ENCODE measurements at places on chromosomes 13 and 19.

DNA sequence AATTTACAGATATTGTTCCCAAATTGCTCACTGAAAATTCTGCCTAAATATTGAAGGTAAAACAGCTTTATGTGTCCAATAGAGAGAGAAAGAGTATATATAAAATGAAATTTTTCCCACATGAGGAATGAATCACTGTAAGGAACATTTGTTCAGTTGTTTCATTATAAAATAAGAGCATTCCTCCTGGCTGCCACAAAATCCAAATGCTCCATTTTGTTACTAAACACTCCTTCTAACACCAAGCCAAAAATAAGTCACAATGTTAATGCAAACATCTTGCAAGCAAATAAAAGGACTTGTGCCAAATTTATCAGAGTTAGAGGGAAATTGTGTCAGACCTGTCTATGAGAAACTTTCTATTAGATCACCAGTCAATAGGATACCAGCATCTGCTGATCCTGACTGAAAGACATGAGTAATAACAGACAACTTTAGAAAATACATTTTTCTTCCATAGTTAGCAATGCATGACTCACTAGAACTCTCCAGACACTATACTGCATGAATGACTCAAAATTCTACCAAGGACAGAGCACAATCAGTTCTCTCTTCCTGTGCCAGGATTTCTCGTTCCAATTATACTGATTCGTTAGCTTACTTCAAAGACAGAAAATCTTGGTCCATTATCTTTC is 83.5 kb upstream of the FNDC3A start:
- DNase-seq, result no peak

DNA sequence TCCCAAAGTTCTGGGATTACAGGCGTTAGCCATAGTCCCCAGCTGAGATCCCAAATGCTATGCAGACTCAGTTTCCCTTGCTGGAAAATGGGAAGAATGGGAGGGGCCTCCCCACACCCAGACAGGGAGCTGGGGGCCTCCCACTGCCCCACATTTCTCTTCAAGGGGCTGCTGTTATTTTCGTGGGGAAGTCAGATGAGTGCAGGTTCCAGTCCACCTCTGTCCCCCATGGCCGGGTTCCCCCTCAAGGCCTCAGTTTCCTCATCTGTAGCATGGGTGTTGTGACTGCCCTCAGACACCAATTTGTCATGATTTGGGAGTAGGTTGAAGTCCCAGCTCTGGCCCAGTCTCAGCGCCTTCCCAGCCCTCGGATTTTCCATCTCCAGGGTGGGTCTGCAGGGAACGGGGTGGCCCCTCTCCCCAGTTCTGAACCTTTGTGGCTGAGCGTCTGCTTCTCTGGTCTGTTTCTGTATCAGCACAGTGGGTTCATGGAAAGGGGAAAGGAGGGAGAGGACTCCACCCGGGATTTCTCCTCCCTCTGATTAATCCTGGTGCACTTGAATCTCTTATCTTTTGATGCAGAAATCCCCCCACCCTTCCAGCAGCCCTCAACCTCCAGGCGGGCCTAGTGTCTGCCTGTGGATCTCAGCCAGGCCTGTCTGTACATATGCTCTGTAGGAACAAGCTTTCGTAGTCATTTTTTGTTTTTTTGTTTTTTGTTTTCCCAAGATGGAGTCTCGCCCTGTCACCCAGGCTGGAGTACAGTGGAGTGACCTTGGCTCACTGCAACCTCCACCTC is 12.2 kb downstream of the NFIC start:
- no peak for DNase-seq

DNA sequence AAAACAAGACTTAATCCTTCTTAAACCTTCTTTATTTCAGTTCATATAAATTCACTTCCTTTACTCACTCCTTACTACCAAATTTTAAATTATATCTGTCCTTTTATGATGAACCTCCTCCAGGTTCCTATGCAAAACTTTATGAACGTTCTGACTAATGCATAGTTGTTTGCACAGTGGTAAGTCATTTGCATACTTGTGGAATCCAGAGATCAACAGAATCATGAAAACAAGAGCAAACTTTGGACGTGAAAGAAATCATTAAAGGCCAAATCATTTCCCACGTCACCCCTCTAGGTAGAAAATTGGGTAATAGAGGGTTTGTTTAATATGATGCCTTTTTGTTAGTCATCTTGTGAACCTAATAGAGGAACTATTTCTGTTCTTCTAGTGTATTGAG is 32.3 kb upstream of the MYCBP2 start:
- no peak for DNase-seq

- no peak for DNase-seq
Measured at GRCh38 chr19:8367327-8368001, 3.5 kb downstream of the ANGPTL4 start.

DNA sequence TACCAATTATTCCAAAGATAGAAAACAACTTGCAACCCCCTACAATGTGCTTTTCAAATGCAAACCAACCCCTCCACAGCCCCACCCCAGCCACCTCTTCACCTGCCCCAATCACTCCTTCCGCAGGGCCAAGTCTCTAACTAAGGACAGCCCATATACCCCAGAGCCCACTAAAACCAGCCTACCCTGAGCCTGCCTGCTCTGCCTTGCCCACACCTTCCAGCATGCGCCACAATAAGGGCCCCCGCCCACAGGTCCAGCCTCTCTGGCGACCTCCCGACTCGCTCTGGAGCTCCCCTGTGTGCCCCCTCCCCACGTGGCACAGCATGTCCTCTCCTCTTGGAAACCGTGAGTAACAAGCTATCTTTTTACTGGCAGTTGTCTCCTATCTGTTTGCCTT is 42.8 kb upstream of the MEDAG start:
- no peak for DNase-seq

DNA sequence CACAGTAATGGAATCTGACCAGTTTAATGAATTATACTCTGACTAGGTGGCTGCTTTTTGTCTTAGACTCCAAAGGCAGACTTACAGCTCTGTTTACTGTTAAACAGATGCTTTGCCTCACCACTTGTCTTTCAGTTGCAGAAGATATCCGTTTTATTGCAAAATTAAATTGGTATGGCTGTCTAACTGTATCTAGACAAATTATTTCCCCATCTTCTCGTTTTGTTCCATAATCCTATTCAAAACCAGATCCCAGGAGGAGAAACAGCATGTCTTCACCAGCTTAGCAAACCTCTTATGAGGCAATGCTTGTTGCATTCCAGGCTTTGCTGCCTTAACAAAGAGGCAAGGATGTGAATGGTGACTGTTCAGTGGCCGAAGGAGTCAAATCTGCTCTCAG is 215.6 kb downstream of the TDRD3 start:
- DNase-seq, result no peak

DNA sequence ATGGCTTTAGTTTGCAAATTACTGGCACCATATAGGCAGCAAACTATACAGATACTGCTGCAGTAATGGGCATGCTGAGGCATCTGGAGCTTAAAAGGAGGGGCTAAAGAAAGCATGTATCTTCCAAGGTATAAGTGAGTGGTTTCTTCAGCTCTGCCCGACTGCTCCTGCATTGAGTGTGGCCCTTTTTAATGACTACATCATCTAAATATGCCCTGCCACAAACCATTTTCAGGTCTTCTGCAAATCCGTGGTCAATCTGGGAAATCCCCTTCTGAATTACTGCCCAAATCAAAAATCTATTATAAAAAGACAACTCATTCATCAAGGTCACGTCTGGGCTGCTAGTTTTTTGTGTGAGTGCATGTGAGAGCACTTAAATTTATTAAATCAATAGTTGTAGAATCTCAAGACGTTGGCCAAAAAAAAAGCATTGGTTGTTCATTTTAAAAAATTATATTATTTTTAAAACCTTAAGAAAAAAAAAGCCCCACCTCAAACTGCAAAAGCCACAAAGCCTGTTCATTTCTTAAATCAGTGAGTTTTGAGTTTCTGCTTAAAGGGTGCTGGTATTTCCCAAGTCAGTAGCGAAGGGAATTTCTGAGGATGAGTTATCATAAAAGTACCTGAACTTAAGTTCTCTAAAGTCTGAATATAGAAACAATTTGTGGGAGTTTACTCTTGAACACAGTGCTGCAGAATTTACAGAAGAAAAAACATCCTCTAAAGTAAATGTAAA is 16.3 kb downstream of the LCP1 start:
- no peak for DNase-seq

DNA sequence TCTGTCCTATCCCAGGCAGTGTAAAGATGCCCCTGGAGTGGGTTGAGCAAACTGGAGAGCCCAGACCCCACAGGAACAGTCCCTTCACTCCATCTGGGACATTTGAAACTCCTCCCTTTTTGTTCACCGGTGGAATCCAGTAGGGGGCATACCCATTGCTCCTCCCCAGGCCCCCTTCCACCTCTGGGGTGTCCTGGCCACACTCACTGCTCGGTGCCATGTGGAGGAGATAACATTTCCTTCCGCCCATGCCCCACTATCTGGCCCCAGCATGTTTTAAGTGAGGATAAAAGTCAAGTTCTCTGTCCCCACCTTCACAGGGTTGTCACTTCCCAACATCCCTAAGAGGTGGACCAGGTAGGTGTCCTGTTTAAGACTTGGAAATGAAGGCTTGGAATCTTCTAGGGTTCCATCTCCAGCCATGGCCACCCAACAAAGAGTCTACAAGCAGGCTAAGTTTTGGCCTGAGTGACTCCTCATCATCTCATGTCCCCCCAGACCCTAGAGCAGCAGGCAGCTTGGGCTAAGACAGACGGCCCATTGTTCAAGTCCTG is 9.3 kb downstream of the ZNF526 start:
- DNase-seq, result no peak

GRCh38 chr19:27971071-27971470 is 1241.9 kb downstream of the UQCRFS1 start:
- no peak for DNase-seq

- no peak for DNase-seq
Measured at GRCh38 chr13:78602561-78603239, 652 bp downstream of the POU4F1 start.

- peak; percentile 14 for DNase-seq
Measured at GRCh38 chr13:66835040-66835628, 395.0 kb downstream of the PCDH9 start.

GRCh38 chr13:99800011-99800410 is 171.6 kb downstream of the ZIC5 start:
- DNase-seq, result no peak

Measured in cerebellar nuclear complex (tissue), 1 donor.